ENCODE measurements at places on chromosomes 2 and 18.

GRCh38 chr18:70418546-70419311 lies 129.9 kb downstream of the SOCS6 start:
- DNase-seq, result no peak

DNA sequence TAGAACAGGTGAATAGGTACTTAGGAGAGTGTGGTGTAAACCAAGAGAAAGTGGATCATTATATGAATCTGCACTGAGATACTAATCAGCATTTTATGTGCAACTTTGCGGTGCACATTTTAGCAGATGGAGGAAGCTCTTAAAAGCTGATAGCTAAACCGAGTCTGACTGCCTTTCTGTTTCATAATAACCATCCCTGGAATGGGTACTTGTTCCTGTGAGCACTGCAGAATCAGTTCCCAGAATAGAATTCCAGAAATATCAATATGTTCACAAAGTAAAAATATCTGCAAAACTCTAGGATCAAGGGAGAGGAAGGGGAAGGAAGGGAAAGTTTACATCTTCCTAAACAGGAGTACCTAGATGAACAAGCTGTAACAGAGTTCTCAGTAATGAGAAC lies 432.2 kb upstream of the HNRNPA3 start:
- DNase-seq, result no peak

- no peak for DNase-seq
Observed at GRCh38 chr2:74715880-74716279, 61.8 kb downstream of the SEMA4F start.

DNA sequence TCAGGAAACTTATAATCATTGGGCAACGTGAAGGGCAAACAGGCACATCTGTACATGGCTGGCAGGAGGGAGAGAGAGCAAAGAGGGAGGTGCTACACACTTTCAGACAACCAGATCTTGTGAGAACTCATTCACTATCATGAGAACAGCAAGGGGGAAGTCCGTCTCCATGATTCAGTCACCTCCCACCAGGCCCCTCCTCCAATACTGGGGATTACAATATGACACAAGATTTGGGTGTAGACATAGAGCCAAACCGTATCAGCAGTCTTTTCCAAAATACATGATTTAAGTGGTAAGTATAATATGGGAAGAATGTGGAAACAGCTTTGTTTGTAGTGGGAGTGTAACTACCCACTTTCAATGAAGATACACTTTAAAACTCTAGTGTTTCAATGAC lies 65.0 kb downstream of the EPB41L5 start:
- DNase-seq, result no peak

GRCh38 chr18:41025666-41026065 lies 929.4 kb upstream of the PIK3C3 start:
- DNase-seq, result no peak

GRCh38 chr18:76130845-76131244 lies 364.2 kb downstream of the ZNF516 start:
- DNase-seq, result no peak
